ENCODE measurements at places on chromosomes 1 and 21. TPM values are rescaled to one million over a fixed set of nuclear protein-coding genes. Genes with fewer than 3 reads are reported as not detected.

The EXTL1 gene
- not detected for total RNA-seq

The KRTAP13-4 gene
- not detected for total RNA-seq

The TSPAN1 gene
- 2.4 TPM for total RNA-seq

GRCh38 chr1:150748878-150749719 lies 16.5 kb downstream of the CTSS start:
- DNase-seq = no peak

DNA sequence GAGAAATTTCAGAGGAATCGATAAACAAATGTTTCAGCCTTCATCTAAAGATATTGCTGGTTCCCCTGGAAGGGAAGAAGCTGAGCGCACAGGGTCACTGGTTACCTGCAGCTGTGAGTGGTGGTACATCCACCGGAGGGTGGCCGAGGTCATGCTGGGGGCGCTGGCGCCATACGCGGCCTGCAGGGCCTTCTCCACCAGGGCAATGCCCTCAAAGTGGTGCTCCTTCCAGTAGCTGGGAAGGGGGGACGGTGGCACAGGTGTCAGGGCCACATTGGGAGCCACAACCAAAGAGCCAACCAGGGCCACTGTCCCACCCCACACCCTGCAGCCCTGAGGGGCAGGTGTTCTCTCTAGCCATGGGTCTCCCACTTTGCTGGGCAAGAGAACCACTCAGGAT lies 4.7 kb downstream of the AKR7A3 start:
- DNase-seq = no peak

GRCh38 chr1:44655609-44656008 lies 18.7 kb downstream of the TMEM53 start:
- DNase-seq = peak; percentile 45

- DNase-seq = peak; percentile 98
These were observed 1.4 kb downstream of the KLHL21 start for GRCh38 chr1:6601049-6601922.

DNA sequence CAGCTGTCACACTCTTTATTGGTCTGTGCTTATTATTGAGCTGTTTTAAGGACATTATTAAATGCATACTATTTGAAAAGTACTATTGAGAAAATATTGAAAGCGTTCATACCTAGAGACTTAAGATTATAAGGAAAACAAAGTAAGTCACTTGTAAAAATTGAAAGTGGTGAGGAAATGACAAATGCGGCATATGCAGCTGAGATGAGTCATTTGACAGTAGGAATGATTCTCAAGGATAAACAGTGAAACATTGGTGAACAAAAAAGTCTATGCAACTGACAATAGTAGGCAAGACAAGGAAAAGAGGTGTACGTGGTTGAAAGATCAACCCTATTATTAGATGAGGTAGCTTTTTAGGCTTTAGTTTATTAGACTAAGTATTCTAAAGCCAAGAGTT lies 82.6 kb upstream of the MAP10 start:
- DNase-seq = peak; percentile 79

DNA sequence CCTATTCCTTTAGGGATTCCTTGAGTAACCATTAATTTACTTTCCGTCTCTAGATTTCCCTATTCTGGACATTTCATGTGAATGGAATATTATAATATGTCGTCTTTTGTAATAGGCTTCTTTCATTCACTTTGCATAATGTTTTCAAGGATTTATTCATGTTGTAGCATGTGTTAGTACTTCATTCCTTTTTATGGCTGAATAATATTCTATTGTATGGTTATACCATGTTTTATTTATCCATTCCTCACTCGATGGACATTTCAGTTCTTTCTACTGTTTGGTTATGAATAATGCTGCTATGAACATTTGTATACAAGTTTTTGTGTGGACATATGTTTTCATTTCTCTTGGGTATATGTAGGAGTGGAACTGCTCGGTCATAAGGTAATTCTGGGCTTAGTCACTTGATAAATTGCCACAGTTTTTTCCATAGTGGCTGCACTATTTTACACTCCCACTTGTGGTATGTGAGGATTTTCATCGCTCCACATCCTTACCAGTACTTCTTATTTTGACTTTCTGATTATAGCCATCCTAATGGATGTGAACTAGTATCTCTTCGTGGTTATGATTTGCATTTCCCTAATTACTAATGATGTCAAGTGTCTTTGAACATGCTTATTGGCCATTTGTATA lies 17.7 kb downstream of the PPP2R5A start:
- DNase-seq = no peak

GRCh38 chr1:210597555-210598134 lies 268.9 kb downstream of the HHAT start:
- peak; percentile 92 for DNase-seq

Measured in HT1080 (cell line).